G401 (cell line): ENCODE measurements at places on chromosomes 2 and 18. TPM values are rescaled to one million over a fixed set of nuclear protein-coding genes. Genes with fewer than 3 reads are reported as not detected.

The SULT1C2 gene
- 0.71 and 3.2 TPM in 2 replicates for total RNA-seq

The LYG2 gene
- not detected in 2 replicates for total RNA-seq

The COBLL1 gene
- total RNA-seq, result not detected in 2 replicates

The STPG4 gene
- not detected in 2 replicates for total RNA-seq

The AMER3 gene
- not detected in 2 replicates for total RNA-seq

The POTEJ gene
- not detected in 2 replicates for total RNA-seq

The HES6 gene
- total RNA-seq, result 56.0 and 67.5 TPM in 2 replicates

The SCN7A gene
- total RNA-seq, result not detected in 2 replicates
